Mucosa of gallbladder (tissue), 1 donor: ENCODE measurements at places on chromosomes 6 and 20. TPM values are rescaled to one million over a fixed set of nuclear protein-coding genes. Genes with fewer than 3 reads are reported as not detected.

FOXF2 gene
- total RNA-seq = 3.6 TPM

ANKRD60 gene
- total RNA-seq = not detected

MMP24 gene
- total RNA-seq = 1.6 TPM

TGM3 gene
- 1.4 TPM for total RNA-seq

PRDM13 gene
- not detected for total RNA-seq

ADGRF1 gene
- total RNA-seq = 10.4 TPM

CDH26 gene
- 3.3 TPM for total RNA-seq

PAQR8 gene
- total RNA-seq = 23.2 TPM

SLC22A2 gene
- 1.4 TPM for total RNA-seq

SFT2D1 gene
- total RNA-seq = 43.9 TPM

MUC22 gene
- not detected for total RNA-seq

EFCAB8 gene
- 0.20 TPM for total RNA-seq

KCNK16 gene
- not detected for total RNA-seq

PRKN gene
- 9.3 TPM for total RNA-seq
